ENCODE measurements at places on chromosomes 11 and 22.

DNA sequence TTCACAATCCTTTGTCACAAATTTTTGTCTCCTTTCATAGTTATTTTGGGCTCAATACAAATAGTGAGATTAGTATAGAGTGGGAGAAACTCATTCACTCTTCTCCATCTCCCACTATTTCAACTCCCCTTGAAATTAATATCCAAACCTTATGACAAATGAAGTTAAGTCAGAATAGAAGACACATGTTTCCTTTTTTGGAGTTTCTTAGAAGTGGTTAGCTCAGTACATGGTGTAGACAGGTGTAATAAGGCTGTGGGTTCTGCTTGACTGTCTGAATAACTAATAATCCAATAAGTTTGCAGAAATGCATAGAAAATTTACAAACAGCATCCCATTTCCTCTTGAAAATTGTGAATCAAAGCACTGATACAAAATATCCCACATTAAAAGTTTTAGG, 10.8 kb upstream of the HSPA8 start:
- DNase-seq: no peak

DNA sequence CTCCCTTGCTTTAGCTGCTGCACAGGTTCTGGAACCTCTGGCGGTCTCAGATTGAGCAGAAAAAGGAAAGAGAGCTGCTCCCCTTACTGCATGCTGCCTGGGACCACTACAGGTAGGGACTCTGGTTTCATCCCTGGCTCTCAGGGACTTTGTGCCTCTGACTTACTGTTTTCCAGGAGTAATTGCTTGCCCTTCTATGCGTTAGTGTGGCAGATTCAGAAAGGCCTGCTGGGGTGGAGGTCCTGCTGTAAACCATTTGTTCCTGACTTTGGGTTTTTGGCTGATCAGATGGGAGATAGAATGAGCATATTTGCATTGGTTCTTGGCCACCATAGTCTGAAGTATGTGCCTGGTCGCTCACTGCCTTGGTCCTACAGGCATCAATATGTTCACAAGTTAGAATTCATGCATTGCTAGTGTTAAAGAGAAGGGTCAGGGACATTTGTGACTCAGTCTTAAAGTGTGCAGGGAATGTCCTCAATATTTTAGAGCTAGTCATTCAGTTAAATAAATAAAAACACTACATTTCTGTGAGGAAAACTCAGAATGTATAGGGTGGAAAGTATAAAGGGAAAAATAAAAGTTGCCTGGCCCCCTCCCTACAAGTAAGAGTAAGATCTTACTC, 78.0 kb downstream of the PISD start:
- no peak for DNase-seq

DNA sequence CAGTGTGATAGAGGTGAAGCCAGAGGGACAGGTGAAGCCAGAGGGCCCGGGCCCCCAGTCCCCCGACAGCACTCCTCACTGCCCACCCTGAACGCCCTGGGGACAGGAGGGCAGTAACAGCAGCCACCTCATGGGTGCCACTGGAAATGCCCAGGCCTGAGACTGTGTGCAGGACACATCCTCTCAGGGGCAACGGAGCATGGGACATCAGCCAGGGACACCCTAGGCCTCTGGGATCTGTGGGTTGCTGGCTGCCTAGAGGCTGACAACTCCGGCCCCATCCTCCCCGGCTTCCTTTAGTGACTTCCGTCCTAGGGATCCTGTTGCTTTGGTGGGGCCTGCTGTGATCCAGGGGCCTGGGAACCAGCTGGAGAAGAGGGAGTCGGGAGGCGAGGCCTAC, 17.4 kb upstream of the BAIAP2L2 start:
- DNase-seq: no peak

DNA sequence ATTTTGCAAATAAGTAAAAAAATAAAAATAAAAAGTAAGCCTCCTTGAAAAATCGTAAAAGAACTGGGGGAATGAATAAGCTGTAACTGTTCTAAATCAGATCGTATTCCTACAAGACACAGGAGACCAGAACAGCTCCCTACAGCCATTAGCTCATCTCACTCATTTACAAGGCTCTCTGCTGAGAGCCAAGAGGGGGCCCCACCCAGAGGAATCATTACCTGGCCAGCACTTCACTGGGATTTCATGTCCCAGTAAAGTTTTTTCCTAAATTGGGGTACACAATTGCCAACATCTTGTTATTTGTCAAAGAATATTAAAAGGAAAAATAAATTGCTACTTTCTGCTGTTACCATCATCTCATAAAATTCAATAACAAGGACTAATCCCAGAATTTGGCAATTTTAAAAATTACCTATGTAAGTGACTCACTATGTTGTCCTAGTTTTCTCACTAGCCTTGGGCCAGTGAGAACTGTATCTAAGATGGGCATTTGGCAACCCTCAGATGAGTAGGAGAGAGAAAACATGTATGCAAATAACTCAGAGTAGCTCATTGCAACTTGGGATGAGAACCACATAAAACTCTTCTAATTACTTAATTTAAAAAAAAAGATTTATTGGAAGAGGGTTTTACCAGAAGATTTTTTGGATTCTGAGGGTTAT, 18.4 kb upstream of the SMTN start:
- no peak for DNase-seq

GRCh38 chr22:41893591-41894375, 21.1 kb downstream of the SHISA8 start:
- DNase-seq: peak; percentile 30
